T-helper 17 cell (primary cell): ENCODE measurements at places on chromosomes 12 and 14.

- no peak for DNase-seq
These were observed 47.3 kb upstream of the PAWR start for GRCh38 chr12:79737875-79738718.

DNA sequence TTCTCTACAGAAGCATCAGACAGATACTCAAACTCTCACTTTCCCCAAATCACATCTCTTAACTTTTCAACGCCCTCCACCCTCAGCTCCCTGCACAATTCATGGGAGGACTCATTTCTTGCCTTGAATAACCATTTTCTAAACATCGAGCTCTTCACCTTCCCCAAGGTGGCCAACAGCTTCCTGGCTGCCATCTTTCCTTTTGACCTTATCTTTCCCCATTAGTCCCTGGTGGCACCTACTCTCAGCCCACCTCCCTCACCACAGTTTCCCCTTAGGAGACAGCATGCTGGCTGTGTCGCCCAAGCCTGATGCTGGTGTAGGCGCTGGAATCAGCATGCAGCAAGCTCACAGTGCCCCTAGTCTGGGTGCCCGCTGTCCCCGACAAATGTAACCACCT is 8.4 kb upstream of the OAS1 start:
- DNase-seq, result no peak

DNA sequence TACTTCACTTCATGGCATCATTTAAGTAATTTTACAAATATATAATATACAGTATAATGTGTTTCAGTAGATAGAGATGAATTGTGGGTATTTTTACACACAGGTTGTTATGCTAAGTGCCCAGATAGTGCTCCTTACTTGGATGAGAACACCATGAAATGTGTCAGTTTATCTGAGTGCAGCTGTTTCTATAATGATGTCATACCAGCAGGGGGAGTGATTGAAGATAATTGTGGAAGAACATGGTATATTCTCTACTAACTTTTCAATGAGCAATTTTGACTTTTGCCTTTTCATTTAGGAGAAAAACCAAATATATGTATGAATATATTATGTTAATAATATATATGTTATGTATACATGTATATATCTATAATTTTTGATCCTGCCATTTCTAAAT is 221.6 kb downstream of the LRRK2 start:
- DNase-seq, result no peak

GRCh38 chr12:49346659-49347310 is at the start of gene DNAJC22:
Gene DNAJC22 (plus strand): TSS chr12:49346888. CDS start chr12:49348873, 1,985 bp downstream.
- no peak for DNase-seq

GRCh38 chr14:104271391-104271790 is 133.0 kb downstream of the KIF26A start:
- no peak for DNase-seq

DNA sequence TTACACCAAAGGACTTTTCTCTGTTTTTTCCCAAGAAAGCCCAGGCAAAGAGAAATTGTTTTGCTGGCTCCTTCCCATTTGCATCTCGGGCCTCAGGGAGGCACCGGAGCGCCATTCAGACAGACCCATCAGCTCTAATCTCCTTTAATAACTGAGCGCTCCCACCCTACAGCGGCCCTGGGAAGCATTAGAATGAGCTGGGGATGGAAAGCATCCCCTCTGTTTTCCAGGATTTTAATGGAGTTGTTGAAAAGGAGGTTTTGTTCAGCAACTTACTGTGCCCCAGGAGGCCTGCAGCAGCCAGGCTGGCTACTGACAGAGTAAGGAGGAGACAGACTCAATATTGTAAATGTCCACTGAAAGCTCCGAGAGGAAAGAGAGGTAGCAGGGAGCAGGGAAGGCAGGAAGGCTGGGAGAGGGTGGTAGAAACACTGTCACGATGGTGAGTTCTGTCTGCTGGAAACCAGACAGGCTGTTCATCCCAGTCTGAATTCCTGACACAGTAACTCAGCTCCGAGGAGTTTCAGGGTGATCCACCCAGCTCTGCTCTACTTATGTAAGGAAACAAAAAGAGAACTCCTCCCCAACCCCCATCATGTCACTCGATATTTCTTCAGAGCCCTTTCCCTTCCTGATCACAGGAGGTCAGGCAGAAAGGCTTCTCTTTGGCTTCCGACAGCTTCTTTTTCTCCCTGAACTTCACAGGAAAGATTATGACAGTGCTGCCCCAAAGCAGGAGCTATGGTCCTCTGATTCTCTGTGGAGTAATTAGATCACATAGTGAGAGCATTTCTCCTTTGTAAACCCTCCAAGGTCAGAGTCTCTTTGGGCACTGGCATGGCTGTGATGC is 62.5 kb upstream of the TMEM132D start:
- no peak for DNase-seq

DNA sequence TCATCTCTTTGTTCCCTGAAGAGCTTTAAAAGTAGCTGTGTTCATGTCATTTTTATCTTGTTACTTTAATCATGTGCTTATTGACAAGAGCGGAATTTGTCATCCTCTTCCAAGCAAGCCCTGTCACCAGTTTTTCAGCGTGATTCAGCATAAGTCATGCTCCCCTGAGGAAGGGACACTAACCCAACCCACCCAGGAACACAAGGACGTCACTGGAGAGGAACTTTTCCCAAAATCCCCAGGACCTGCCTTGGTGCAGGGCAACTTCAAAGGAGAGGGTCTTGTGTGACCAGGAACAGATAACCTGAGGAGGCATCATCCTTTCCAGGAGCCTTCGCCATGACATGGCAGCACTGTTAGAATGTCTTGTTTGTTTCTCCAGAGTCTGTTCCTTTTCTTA is 107.1 kb upstream of the DIO3 start:
- DNase-seq, result no peak
